ENCODE measurements at places on chromosomes 1 and 21.

DNA sequence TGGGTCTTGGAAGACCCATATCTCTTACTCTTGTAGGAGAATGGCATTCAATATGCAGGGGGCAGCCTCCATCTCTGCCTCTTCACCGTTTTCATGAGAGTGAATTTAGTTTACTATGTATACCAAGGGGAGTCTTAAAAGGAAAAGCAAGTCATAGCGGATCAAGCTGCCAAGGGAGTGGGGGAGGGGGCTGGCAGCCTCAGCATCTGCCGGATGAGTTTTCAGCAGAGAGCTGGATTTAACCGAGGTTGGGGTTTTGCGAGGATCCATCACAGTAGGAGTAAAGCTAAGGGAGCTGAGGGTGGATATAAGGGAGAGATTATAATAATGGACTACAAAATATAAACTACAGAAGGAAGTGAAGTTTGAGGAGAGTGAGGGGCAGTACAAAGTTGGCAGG is 9.9 kb downstream of the CD160 start:
- DNase-seq = no peak

DNA sequence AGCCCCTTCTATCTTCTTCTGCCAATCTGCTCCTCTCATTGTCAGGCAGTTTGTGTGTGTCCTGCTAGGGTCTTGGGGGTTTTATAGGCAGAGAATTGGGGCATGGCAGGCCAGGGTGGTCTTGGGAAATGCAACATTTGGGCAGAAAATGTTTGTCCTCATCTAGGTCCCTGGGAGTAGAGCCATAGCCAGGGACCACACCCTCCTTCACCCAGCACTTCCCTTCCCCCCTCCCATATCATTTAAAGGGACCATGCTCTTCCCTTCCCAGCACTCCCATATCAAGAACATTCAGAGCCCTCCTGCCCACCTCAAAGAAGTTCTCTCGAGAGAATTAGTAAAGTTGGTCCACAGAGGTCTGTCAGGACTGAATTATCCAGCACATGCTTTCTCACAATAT is 41.7 kb downstream of the ZNF697 start:
- no peak for DNase-seq

- DNase-seq = no peak
These were observed 560.2 kb downstream of the SMYD3 start for GRCh38 chr1:245946905-245947304.

DNA sequence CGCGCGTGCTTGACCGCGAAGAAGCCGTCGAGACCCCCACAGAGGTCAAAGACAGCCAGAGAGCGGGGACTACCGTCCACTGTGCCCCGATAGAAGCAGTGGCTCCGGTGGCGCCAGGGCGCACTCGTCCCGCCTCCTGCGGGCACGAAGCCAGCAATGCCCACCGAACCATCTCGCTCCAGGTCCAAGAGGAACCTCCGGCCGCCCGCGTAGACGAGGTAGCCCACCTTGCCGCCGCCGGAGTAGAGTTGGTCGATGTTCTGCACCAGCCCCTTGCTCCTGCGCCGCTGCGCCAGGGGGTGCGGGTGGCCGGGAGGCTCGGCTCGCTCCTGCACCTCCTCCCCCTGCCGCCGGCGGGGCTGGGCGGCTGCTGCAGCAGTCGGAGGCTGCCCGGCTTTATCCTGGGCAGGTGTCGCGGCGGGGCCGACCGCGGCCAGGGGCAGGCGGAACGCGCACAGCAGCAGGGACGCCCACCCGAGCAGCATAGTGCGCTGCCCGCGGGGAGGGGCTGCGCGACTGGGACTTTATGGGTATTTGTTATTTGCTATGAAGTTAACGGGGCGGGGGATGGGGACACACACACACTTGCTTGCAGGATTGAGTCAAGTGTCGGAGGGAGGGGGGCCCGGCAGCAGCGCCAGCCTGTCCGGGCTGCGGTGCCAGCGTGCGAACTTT is 844 bp downstream of the ADAMTS5 start:
- DNase-seq = no peak

DNA sequence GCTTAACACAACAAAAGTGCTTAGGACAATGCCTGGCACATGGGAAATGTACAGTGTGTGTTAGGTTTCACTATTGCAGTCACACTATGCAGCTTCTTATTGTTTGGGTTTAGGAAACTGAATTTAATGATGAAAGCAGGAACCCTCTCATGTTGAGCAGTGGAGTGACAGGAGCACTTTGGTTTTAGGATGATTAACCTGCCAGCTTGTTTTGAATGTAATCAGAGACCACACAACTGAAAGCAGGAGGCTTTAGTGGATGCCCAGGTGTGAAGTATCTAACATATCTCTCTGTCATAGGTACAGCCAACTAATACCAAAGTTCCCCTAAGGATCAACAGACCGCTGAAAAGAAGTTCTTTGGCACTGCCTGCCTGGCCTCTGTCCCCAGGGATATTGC is 406.9 kb upstream of the USP24 start:
- DNase-seq = no peak

GRCh38 chr1:25486602-25487001 is 55.9 kb downstream of the MACO1 start:
- no peak for DNase-seq

- no peak for DNase-seq
These were observed 79.5 kb upstream of the DNAJC6 start for GRCh38 chr1:65229754-65230339.

DNA sequence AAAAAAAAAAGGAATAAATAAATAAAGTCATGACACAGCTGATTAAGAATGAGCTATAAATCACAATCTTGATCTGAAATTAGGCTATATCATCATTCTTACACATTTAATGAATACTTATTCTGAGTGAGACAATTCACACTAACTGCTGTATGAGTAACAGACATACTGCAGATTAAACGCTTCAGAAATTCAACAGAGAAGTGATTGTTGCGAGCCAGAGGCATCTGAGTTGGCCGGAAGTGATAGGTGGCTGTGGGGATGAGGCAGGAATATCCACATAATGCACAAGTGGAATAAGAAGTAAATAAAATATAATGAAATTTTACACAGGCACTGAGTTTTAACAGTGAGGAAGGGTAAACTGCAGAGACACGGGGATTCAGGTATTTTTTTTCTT is 142.4 kb downstream of the APP start:
- DNase-seq = no peak

- no peak for DNase-seq
These were observed 55.7 kb downstream of the MRPL39 start for GRCh38 chr21:25551569-25551968.

- DNase-seq = no peak
These were observed 126.1 kb downstream of the HMCN1 start for GRCh38 chr1:185860311-185860710.

DNA sequence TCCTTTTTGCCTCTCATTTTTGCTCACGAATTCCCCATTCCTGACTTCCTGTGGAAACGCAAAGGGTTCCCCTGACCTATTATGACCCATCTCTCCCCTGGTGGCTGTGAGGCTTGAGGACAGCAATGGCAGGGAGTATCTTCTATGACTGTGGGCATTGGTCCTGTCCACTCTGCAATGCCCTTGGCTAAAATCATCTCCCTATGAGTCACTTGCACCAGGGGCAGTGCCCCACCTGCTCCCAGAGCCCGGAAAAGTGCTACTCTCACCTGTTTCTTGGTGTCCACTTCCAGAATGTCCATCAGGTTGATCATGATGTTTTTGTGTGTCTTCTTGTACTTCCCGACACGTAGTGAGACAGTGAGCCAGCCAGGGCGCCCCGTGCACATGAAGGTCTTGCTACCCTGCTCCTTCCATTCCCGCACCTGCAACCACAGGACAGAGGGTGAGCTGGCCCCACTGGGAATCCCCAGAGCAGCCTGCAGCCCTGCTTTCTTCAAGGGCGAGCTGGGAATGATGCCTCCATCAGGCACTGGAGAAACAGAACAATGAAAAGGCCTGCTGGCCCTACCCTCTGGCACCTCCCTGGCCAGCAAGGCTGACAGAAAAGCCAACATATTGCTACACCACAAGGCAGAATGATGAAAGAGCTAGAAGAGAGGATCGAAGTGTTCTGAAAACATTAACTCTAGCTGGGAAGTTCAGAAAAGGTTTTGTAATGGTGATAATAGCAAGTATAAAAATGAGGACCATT is 3.5 kb downstream of the DHCR24 start:
- DNase-seq = no peak

DNA sequence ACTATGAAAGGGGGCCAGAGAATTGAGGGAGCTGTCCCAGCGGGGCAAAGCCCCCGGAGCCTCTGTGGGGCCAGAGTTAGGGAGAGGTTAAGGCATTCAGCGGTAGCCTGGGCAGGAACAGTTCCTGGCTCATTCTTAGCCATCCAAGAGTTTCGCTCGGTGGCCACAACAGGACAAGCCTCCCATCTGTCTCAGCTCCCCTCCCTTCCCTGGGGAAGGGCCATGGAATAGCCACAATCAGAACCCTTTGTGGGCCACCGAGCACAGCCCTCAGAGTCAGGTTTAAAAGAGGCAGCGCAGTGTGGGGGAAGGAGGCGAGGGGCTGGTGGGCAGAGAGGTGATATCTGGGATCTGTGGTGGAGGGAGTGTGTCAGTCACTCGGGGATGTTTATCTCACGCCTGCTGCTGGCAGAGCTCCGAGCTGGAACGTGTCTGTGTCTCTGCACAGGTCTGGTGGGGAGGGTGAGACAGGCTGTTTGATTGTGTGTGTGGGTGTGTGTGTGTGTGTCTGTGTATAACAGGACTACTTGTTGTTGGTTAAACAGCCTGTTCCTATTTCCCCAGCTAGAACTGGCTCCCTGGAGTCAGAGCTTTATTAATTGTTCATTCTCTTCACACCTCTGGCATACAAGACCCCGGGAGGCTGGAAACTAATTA is 49.6 kb upstream of the GOLT1A start:
- no peak for DNase-seq

DNA sequence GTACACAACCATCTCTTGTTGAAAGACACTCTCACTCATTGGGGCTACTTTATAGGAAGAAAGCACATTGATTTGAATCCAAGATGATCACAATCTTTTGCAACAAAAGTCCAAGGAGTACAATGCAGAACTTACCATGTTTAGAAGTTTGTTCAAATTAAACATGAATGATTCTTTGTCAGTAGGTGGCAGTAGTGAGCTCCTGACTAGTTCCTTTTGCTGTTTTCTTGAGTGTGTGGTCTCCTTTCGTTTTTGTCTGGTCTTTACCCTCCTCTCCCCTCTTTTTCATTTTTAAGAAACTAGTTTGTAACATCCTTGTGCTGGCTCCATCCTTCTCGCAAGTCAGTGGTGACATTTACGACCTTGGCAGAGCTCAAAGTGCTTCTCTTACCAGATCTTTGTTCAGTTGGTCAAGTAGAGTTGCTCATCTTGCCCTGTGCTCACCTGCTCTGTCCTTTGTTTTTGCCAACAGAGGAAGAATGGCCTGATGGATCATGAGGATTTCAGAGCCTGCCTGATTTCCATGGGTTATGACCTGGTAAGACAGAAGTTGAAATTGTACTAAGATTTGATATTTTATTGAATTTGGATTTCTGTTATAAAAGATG is 35.7 kb upstream of the MTR start:
- no peak for DNase-seq

DNA sequence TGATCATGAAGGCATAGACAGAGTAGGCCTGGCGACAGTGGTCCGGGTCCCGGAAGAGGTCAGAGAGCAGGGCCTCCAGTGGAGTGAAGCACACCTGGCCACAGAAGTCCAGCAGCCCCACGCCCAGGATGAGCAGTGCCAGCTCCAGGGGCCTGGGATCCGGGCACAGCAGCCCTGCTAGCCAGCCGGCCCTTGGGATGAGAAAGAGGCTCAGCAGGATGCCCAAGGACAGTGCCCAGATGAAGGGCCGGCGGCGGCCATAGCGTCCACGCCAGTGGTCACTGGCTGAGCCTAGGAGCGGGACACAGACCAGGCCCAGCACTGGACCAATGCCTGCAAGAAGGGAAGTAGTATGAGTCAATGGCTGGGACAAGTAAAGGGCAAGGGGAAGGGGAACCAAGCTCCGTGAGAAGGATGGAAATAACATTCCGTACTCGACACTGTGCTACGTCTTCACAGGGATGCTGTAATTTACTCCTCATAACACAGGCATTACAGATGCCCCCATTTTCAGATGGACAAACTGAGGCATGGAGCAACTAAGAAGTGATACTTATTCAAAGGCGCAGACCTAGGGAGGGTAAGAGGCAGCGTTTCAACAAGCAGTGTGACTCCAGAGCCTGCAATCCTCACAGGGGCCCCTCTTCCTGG is 16.9 kb downstream of the SLC45A3 start:
- no peak for DNase-seq

DNA sequence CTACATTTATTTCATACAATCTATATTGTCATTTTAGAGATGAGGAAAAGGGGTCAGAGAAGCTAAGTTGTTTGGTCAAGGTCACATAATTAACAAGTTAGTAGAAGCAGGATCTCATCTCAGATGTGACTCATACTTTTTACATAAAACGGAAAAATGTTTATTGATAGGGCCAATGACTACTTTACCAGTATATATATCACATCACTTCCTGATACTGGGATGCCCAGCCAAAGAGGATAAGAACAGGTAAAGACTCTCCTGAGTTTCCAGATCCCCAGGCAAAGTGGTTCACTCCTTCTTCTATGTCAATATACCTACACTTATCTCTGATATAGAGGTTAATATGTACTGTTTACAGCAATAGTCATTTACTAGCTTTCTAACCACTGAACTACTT is 21.0 kb downstream of the YIPF1 start:
- no peak for DNase-seq

GRCh38 chr1:211643324-211644212 is 31.9 kb downstream of the NEK2 start:
- no peak for DNase-seq

DNA sequence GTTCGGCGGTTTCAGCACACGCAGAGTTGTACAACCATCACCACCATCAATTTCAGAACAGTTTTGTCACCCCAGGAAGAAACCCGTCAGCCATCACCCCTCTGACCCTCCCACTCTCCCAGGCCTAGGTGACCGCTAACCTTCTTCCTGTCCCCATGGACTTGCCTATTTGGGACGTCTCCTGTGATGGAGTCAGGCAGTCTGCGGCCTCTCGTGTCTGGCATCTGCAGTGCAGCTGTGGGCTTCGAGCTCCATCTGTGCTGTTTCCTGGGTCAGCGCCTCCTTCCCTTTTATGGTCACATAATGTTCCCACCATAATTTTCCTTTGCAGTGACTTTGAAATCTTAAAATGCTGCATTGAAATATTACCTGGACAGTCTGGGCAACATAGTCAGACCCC is 24.4 kb downstream of the SLC45A1 start:
- no peak for DNase-seq

DNA sequence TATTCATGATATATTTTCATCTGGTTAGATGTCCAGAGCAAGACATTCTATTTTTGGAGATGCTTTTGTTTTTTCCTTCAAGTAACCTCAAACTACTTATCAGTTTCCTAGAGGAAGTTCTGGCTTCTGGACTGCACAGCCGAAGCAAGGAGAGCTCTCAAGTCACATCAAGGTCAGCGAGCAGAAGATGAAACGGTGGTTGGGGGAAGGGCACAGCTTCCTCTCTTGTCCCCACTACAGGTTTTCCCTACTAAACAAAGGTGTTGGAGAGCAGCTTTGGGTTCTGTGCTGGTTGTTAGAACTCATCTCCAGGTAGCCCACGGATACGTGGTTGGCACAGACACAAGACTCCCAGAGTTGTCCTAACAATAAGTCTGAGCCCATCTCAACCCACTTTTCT is 5.1 kb upstream of the PLEKHO1 start:
- DNase-seq = no peak

Measured in stimulated activated CD8-positive, alpha-beta memory T cell treated with anti-CD3 and anti-CD28 coated beads, Interleukin-2, amount 100 ng/mL, for 1 hour (primary cell).